ENCODE measurements at places on chromosomes 5 and 9. TPM values are rescaled to one million over a fixed set of nuclear protein-coding genes. Genes with fewer than 3 reads are reported as not detected.

DNA sequence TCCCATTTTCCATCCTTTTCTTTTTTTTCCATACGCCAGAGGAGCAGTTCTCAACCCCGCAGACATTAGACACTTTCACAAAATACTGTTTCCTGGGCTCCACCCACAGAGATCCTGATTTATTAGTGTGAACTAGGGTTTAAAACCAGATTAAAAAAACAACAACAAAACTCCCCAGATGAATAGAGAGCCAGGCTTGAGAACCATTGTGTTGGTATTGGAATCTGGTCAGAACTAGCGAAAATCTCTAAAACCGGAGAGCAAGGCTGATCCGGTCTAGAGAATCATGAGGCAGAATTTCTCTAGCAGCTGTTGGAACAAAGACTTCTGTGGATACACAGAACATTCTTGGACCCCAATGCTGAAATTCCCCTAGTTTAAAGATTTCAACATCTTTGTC is 173.0 kb downstream of the PCSK1 start:
- DNase-seq = no peak

DNA sequence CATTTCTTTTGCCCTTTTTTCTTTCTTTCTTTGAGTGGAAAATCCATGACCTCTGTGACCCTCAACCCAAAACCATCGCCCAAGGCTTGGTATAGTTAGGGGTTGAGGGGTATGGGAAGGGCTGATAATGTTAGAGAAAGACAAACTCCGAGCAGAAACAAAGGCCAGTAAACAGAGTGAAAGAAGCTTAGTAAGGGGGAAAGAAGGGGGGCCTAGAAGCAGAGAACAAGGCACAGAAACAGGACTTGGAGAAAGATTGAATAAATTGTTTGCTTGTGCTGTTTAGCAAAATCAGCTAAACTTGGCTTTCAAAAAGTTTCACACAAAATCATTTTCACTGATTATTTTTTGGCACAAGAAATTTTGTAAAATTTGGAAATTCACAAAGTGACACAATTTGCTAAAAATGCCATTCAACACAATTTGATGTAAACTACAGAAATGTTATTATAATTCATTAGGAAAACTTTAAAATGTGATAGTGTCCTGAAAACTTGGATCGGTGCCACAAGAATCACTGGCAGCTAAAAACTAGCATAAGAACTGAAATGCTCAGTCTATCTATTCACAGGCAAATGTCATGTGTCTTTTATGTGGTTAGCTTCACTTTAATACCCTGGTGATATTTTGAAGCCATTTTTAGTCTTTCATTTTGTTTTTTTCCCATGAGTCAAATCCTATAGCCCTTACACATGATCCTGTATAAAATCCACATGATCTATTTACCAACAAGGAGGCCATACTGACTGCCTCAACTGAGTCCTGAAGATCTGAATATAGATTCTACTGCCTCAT is 276.4 kb downstream of the NR2F1-AS1 start:
- no peak for DNase-seq

- DNase-seq = no peak
Measured at GRCh38 chr9:13411791-13412190, 132.3 kb upstream of the MPDZ start.

- no peak for DNase-seq
Measured at GRCh38 chr5:59506285-59506877, 387.1 kb downstream of the PDE4D start.

GRCh38 chr5:133322743-133323142 is 270.9 kb downstream of the HSPA4 start:
- DNase-seq = no peak

DNA sequence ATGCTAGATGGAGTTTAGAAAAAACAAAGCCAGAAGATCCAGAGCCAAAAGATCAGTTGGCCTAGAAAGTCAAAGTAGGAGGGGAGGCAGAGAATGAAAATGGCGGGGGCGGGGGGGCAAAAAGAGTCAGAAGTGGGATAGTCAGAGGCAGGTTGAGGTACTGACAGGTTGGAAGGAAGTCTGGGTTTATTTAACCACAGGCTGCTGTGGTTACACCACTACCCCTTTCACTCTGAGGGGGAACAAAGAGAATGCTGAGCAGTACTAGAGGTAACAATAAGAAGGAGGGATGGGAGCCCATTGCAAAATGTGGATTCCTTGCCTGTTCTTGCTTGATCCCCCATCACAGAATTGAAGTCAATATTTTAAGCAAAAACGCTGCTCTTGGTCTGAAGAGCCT is 111.8 kb downstream of the CAVIN4 start:
- no peak for DNase-seq

GRCh38 chr5:157459715-157460599 is at the start of gene NIPAL4:
Gene NIPAL4 (plus strand): TSS chr5:157460213. CDS start chr5:157460321, 108 bp downstream.
- DNase-seq = no peak

- DNase-seq = no peak
Measured at GRCh38 chr9:70060883-70061507, 17.3 kb downstream of the MAMDC2 start.

- no peak for DNase-seq
Measured at GRCh38 chr9:95940265-95940664, 64.8 kb downstream of the ERCC6L2 start.

DNA sequence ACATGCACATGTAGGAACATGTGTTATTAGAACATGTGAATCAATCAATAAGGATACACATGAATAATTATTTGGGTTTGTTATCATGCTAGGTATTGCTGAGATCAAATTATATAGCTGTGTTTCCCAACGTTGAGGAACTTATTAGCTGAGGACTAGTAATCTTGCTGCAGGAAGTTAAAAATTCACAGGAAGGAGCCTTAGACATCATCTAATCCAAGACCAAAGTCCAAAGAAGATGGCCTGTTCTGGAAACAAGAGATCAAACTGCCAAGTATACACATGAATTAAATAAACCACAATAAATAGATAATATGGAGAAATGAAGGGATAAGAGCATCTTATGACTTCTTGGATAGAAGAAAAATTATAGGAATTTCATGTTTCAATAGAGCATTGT is 19.9 kb downstream of the POU5F2 start:
- DNase-seq = no peak

DNA sequence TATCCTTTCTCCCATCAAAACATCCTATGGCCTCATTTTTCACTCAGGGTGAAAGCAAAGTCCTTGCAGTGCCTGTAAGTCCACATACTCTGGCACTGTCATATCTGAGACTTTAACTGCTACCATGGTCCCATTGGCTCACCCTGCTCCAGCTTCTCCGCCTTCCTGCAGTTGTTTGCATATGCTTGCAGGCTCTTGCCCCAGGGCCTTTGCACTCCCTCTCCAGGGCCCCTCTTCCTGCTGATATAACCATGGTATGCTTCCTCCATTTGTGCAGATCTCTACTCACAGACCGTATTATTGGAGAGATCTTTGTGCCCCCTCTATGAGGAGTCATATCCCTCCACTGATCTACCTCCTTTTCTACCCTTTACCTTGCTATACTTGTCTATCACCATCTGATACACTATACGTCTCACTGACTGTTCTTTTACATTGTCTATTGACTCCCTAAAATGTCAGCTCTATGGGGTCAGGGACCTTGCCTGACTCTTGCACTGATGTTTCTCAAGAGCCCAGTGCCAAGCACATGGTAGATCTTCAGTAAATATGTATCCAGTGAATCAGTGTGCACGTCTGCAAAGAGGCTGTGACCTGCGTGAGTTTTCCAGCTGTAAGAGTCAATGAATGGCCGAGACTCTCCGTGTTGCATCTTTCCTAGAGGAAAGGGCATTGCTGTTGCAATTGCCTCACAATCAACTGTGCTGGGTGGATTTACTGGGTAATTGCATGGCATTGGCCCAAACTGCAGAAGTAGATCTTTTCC is 81.7 kb upstream of the CPEB4 start:
- DNase-seq = no peak

GRCh38 chr5:104266161-104266560 is 703.6 kb upstream of the NUDT12 start:
- no peak for DNase-seq

GRCh38 chr5:16744164-16744880 is 127.5 kb upstream of the RETREG1 start:
- DNase-seq = no peak

- no peak for DNase-seq
Measured at GRCh38 chr5:64210866-64211265, 45.2 kb downstream of the RNF180 start.

GRCh38 chr9:79559495-79560181 is 12.1 kb upstream of the TLE4 start:
- no peak for DNase-seq

GRCh38 chr5:122517091-122517490 is 205.1 kb downstream of the SNCAIP start:
- no peak for DNase-seq

DNA sequence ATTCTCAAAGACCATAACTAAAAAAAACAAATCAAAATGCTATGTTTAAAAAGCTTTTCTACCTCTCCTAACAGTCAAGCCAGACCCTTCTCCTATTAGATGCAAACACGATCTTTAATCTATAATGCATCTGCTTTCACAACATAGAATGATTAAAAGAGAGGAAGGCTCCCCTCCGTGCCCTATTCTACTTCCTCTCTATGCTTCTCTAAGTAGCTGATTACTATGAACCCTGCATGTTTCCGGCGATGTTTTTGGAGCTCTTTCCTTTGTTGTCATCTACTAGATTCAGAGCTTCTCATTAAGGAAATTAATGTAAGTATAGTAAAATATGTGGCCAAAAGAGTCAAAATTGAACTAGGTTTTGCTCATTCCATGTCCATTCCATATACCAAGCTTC is 29.2 kb upstream of the CEP120 start:
- no peak for DNase-seq

- no peak for DNase-seq
Measured at GRCh38 chr9:103900466-103900865, 193.6 kb upstream of the SMC2 start.

DNA sequence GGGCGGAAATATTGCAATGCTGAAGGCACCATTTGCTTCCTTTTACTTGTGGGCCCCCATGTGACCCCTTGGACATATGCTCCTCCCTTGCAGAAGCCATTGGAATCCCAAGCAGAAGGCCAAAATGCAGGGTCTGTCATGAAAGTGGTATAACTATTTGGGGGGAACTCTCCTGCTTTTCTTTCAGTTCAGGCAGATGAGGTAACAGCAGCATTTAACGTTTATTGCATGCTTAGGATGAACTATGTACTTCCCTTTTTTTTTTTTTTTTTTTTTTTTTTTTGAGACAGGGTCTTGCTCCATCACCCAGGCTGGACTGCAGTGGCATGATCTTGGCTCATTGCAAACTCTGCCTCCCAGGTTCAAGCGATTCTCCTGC is 7.8 kb downstream of the FOXI1 start:
- no peak for DNase-seq

CDH18 gene
- not detected for total RNA-seq

RFESD gene
- 0.94 TPM for total RNA-seq

FOXD4L6 gene
- 0.18 TPM for total RNA-seq

KIF4B gene
- total RNA-seq = 0.07 TPM

ANKRD18B gene
- total RNA-seq = 2.6 TPM

GFI1B gene
- total RNA-seq = not detected

Data from activated T-helper 2 cell treated with anti-CD3 and anti-CD28 coated beads, Interferon-gamma antibody, Interleukin-2, Interleukin-4, amounts not matched to agents 10 μg/mL and 5 μg/mL and 100 μg/mL, durations not matched to agents 14 hours and 24 hours and 36 hours (primary cell).